ENCODE measurements at places on chromosomes 1 and 21.

DNA sequence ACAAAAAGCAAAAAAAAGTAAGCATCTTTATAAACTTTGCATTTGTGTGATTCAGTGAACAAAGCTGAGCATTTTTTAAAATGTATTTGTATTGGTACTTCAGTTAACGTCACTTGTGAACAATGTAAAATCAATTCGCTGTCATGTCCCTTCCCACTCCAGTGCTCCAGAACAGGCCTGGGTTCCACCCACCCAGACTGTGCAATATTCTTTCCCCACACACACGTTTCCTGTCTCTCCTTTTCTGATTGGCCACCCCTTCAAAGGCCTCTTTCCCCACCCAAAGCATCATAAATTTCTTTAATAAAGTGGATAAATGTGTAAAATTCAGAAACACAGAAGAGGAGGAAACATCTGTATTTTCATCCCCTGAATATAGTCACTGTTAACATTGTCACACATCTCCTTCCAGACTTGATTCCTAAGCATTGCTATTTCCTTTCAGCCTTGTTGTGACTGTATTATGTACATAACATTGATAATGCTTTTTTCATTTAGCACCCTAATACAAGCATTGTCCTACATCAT lies 12.0 kb downstream of the CLEC20A start:
- DNase-seq, result no peak

- no peak for DNase-seq
These were observed 36.8 kb downstream of the KCNAB2 start for GRCh38 chr1:6082430-6082971.

- no peak for DNase-seq
These were observed 18.5 kb downstream of the FAM89A start for GRCh38 chr1:231021540-231022031.

DNA sequence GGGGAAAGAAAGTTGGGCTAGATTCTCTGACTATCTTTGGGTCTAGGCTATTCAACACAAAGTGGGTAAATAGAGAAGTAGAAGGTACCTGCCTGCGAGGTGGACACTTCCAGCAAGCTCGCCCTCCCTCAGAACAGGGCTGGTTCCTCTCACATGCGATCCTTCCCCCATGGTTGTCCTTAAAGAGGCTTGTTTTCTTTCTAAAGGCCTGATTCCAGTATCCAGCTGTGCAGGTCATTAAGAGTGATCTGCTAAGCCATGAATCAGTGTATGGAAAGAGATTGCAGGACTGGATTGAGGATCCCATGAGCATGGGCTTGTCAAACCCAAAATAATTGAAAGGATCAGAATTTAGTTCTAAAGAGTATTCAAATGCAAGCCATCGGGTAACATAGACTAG lies 189.0 kb downstream of the URB2 start:
- no peak for DNase-seq

DNA sequence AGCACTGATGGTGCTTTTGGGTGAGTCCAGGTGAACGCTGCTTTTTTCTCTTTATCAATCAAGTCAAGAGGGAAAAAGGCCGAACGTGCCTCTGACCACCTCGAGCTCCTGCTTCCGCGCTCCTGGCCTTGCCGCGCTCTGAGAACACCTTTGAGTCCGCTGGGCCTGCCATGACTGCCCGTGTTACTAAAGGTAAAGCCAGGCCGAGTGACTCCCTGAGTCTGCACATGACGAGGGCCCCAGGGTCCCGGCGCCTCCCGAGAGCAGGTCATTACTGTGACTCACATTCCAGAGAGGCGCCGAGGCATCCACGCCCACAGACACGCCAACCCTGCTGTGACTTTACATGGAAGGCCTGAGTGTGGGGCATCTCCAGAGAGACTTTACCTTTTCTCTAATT lies 11.1 kb downstream of the POFUT2 start:
- DNase-seq, result no peak

DNA sequence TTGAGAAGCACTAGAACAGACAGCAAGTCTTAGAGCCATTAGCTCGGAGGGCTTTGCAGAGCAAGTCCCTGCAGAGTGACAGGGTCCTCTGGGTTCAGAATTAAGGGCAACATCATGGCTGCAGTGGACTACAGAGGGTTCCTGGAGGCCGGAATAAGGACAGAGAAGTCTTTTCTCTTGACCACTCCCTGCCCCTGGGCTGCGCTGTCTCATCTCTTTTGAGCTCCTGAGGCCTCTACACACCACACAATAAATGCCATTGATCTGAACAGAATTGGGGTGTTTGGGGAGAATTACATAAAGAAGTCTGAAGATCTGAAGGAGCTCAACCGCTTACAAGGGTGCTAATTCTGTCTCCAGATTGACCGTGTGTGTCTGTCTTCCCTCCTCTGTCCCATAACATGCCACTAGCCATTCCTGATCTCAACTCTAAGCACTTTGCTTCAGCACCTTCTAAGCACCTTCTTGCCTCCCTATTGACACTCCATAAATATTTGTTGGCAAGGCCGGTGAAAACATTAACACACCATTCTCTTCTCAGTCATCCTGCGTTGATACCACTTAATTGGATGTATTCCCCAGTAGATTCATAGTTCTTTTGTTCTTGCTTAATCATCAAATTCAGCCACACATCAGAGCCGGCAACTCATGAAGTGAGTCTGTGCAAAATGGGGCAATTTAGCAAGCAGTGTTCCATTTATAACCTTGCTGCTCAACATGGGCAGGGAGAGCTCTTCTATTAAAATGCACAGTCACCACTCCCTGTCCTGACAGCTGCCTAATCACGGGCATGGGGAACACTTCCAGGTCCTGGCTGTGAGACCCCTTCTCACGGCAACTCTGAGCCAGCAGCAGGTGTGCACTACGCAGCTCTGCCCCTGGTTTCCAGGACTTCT lies 49.7 kb downstream of the NMNAT2 start:
- no peak for DNase-seq

DNA sequence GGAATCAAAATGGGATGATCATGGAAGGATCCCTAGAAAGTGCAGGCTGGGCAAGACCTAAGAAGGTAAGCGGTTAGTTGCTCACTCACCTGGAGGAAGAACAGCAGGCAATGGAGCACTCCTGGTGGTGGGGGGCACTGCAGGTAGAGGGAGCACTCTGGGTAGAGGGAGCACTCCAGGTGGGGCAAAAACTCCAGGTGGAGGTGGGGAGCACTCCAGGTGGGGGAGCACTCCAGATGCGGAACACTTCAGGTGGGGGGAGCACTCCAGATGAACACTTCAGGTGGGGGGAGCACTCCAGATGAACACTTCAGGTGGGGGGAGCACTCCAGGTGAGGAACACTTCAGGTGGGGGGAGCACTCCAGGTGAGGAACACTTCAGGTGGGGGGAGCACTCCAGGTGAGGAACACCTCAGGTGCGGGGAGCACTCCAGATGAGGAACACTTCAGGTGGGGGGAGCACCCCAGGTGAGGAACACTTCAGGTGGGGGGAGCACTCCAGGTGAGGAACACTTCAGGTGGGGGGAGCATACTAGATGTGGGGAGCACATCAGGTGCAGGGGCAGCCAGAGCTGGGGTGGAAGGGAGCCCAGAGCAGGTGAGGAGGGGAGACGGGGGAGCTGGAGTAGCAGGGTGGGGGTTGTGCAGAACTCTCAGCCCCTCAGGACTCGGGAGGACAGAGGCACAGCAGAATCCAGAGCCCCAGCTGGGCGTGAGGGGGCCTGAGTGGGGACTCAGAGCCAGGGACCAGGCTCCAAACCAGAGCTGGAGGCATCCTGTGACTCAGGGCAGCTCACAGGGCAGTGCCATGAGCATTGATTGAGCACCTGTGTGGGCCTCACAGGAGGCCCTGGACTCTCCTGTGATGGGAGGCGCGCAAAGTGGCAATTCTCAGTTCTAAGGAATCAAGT lies 37.7 kb upstream of the COL6A1 start:
- DNase-seq, result no peak

GRCh38 chr1:25184001-25184762 lies 48.1 kb downstream of the SYF2 start:
- DNase-seq, result no peak

DNA sequence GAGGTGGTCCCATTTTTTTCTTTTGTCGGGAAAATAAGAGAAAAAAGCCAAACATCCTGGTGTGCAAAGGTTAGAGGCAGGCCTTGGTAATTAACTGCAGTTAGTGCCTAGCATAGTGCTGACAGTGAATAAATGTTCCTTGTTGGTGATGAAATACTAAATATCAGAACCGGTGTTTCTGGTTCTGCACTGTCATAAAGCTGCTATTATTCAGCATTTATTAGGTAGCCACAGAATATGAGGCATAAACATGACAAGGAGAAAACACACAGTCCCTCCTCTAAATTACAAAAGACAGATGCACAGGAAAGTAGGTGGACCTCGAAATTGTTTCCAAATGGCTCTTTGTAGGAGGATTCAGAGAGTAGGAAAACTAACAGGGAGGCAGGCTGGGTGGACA lies 122.0 kb upstream of the ADGRL2 start:
- no peak for DNase-seq

- DNase-seq, result no peak
These were observed 33.7 kb downstream of the FBXO42 start for GRCh38 chr1:16318555-16318954.

- no peak for DNase-seq
These were observed 122.2 kb downstream of the NOS1AP start for GRCh38 chr1:162191396-162192305.

- no peak for DNase-seq
These were observed 497.4 kb downstream of the DPYD start for GRCh38 chr1:97423403-97423802.

- no peak for DNase-seq
These were observed 7.7 kb downstream of the C1orf226 start for GRCh38 chr1:162389021-162389818.

DNA sequence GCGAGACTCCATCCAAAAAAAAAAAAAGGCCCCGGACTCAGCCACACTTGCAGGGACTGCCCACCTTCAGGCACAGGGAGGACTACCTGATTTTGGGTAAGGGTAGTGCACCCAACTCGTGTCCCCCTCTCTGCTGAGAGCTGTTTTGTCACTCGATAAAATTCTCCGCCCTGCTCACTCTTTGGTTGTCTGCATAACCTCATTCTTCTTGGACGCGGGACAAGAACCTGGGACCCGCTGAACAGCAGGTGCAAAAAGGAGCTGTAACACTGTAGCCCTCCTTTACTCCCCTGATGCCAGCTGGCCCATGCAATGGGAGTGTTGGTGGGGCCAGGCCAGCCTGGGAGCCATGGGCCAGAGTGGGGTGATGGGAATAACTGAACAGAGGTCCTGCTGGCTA lies 10.6 kb downstream of the S100B start:
- no peak for DNase-seq

GRCh38 chr21:16058896-16059295 lies 329.1 kb downstream of the USP25 start:
- DNase-seq, result no peak

DNA sequence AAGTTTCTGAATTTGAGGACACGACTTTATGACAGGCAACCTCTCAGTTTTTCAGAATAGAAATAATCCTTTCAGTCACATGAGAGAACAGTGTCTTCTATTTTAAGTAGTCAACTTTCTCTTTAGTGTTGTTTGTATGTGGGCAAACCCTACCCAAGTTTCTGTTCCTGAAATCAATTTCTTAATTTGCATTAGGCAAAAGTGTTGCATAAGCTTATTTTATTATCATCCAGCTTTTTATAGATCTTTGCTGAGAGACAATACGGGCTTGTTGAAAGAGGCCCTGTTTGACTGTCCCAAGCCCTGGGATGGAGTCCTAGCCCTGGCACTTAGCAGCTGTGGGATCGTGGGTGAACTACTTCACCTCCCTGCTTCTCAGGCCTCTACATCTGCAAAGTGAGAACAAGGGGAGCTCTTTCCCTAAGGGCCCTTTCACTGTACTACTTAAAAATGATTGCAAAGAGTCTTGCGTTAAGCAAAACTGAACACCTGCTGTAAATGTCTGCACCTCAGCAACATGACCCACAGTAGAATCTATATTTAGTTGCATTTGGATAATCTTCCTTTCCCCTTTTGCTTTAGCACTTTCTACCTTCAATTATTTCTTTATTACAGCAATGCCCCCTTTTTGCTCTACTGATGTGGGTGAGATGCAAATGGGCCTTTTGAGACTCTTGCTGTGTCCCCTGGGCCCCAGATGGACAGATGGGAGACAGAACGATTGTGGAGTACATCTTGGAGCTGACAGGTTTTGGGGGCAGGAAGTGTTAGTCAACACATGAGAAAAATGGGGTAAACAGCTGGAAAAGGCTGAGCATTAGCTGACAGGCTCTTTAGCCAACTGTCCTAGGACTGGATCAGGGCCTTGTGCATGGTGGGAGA lies 41.0 kb upstream of the SCAF4 start:
- DNase-seq, result no peak

- no peak for DNase-seq
These were observed 96.0 kb upstream of the BMP8A start for GRCh38 chr1:39395357-39395831.

GRCh38 chr1:194369060-194369459 lies 1182.6 kb upstream of the B3GALT2 start:
- DNase-seq, result no peak

- no peak for DNase-seq
These were observed 17.2 kb downstream of the CFH start for GRCh38 chr1:196669051-196669450.

DNA sequence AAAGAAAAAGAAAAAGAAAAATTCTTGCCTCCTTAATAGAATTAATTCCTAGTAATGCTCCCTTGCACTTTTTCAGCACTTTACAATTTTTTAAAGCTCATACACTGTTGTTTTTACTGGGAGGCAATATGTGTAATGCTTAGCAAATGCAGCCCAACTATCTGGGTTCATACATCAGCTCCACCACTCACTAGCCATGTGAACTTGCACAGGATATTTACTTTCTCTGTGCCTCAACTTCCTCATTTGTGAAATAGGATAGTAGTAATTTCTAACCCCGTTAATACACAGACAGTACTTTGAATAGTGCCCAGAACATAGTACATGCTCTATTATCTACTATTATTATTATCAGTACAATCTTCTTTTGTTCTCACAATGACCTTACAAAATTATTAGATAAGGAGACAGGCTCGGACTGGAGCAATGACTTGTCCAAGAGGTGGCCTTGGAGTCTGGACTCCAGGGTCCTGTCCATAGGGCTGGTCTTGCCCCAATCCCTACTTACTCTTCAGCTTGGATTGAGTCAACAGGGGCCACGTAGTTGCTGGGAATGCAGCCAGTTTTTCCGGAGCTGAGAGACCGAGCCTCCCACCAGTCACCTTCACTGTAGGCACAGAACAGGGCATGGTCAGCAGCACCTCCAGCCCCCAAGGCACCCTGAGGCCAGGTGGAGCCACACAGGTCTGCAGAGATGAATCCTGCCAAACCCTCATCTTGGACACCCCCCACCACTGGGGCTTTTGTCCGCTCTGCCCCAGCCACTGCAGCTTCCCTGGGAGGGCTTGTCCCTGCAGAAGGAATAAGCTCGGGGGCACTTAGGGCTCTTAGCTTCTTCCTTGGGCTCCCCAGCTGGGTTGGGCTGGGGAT lies 13.7 kb downstream of the FGR start:
- no peak for DNase-seq
